ENCODE measurements at places on chromosomes 5 and 9.
A peak's percentile ranks its signal among the peaks of the same experiment; 100 is the strongest.

DNA sequence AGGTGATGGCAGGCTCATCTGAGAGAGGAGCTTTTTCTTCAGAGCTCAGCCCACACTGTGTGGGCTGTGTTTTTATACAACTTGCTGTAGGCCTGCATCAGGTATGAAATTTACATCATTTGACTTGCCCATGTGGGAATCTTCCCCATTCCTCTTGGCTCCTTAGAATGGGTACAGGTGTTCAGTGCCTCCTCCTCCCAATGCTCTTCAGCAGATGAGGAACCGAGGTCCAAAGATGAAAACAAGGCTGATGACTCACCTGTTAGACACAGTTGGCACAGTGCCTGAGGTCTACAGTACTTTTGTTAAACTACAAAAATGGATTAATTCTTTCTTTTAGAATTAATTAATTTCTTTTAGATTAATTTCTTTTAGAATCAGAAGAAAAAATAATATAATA lies 20.8 kb downstream of the PAPPA start:
- DNase-seq = no peak

DNA sequence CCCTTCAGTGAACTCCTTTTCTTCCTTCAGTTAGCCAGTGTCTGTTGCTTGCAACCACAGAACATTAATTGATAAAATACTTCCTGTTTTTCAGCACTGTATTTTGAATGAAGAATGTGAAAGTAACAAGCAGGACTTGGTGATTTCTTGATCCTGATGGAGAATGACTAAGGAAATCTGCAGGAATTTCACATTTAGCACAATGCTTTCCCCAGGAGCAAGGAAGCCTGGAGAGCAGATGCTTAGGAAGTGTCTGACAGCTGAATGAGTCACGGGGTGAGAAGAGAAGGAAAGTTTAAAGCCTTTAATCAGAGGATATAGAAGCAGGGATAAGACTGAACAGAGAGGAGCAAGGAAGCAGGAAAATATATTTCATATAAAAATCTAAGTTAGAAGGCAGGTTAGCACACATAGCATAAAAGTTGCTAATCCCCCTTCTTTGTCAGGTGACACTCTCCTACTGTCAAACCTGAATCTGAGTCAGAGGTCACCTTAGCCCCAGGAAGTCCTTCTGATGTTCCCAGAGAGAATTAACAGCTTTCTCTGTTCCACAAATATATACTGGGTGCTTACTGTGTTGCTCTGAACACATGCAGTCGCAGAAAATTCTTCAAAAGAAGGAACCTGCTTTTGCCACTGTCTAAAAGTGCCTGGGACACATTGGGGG lies 59.7 kb downstream of the GNA14 start:
- DNase-seq = no peak

- DNase-seq = no peak
Measured at GRCh38 chr5:80177236-80177635, 78.6 kb downstream of the SERINC5 start.

- DNase-seq = no peak
Measured at GRCh38 chr5:50763846-50764245, 97.4 kb downstream of the PARP8 start.

- no peak for DNase-seq
Measured at GRCh38 chr9:5288591-5288990, 15.9 kb downstream of the RLN2 start.

- no peak for DNase-seq
Measured at GRCh38 chr9:76354221-76354620, 40.0 kb downstream of the RFK start.

GRCh38 chr5:141001844-141002604 lies 35.7 kb downstream of the PCDHAC2 start:
- DNase-seq = peak; percentile 9

DNA sequence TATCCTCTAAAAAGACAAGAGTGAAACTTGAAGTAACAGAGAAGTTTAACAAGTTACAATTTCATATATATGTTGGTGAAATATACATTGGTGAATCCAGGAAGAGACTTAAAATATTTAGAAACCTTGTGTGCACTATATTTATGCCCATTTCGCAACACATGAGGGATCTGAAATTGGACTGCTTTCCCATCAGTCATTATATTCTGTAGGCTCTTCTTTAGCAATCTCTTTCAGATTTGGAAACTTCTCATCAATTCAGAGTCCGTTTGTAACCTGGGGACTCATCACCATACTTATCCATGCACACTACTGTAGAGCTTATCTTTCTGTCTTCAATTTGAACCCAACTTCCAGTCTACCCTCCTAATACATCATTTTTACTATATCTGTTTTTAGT lies 2.1 kb downstream of the ITGA1 start:
- DNase-seq = no peak

DNA sequence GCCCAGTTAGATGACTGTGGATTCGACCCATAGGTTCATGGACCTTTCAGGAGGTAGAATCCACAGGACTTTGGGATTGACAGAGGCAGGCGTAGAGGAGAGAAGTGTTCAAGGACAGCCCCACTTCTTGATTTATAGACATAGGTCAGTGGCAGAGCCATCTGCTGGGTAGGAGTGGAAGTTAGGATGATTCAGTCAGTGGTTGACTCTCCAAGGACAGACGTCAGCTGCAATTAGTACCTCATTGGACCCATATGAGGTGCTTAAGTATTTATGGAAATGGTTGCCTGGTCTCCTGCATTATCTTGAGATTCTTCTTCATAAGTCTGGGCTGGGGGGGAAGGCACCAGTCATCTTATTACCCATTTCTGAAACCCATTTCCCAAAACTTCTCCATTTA lies 70.9 kb downstream of the SH3RF2 start:
- no peak for DNase-seq

- DNase-seq = no peak
Measured at GRCh38 chr5:81768935-81769452, 18.1 kb upstream of the SSBP2 start.

DNA sequence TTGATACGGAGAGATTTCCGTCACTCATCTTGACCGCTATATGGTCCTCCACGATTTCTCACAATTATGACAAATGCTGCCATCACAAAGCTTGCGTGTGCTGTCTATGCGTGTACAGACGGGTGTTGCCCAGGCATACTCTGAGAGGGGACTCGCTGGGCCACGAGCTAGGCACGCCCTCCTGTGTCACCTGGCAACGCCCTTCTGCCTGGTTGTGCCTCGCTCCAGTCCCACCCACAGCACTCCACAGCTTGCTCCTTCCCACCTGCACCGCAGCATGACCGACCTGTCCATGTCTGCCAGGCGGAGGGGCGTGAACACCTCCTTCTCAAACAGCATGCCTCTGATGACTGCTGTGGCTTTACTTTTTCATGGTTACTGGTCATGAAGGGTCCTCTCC lies 55.6 kb downstream of the CAMSAP1 start:
- peak; percentile 16 for DNase-seq

GRCh38 chr9:9498846-9499245 lies 1114.0 kb downstream of the PTPRD start:
- DNase-seq = no peak

DNA sequence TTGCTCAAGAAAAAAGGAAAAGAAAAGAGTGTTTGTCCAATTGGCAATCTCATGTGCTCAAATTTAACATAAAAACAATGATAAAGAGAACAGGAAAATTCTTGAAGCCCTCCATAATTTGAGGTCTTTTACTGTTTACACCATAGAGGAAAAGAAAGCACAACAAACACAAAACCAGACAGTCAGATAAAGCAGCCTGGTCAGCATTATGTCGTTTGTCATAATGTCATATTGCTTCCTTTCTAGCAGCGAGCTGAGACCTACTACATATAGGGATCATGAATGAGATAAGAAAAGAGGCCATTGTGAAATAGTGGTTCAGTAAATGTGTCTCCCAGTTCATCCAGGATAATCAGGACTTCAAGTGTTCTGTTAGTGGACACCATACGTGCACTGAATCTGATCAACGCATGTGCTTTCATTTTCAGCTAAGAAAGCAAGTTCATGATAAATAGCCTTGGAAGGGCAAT lies 64.7 kb upstream of the SELENOP start:
- DNase-seq = no peak

DNA sequence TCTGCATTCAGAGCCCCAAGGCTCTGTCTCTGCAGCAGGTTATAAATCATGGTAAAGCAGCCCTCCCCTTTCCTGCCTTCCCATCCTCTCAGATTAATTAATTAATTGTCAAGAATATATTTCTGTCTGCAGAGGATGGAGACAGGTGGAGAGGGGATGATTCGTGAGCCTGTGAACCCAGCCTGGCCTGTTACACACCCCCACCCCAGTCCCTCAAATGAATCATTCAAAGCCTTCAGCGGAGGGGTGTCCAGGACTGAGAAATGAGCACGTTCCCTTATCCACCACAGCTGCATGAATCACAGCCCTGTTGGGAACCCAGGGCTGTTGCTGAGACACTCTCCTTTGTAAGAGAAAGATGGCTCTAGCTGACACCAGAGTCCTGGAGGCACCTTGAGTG lies 56.0 kb downstream of the NIPAL4 start:
- no peak for DNase-seq

GRCh38 chr9:98964201-98964600 lies 20.5 kb downstream of the COL15A1 start:
- DNase-seq = no peak

DNA sequence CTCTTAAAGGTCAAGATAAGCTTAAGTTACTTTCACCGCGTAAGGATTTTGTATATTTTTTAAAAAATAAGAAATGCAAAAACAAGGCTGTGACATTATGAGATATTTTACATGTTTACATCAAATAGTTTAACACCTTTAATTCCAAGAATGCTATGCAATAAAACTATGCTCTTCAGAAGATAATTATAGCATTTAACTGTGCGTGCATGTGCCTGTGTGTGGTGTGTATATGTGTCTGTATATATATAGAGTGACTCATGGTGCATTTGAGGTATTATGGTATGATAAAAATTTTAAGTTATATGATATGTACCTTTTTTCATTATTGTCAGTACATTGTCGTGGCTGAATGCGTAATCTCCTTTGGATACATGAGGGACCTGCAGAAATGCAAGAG lies 539.3 kb downstream of the PDE4D start:
- no peak for DNase-seq
